ENCODE measurements at places on chromosomes 16 and 17.

DNA sequence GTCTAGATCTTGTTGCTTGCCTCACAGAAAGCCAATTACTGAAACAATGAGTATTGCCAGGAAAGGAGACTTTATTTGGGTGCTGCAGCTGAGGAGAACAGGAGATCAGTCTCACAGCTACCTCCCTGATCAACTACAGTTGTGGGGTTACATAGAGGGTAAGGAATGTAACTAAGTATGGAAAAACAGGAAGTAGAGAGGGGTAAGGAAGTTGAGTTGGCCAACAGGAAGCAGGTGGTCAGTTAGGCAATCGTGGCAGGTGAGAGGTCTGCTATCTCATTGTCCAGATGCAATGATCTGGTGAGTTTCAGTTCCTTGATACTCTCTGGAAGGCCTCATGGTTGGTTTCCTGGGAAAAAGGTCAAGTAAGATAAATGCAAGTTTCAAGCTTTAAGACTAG, 333.1 kb upstream of the GOT2 start:
- no peak for DNase-seq

- DNase-seq, result no peak
Observed at GRCh38 chr17:82402865-82403264, 15.3 kb upstream of the HEXD start.

DNA sequence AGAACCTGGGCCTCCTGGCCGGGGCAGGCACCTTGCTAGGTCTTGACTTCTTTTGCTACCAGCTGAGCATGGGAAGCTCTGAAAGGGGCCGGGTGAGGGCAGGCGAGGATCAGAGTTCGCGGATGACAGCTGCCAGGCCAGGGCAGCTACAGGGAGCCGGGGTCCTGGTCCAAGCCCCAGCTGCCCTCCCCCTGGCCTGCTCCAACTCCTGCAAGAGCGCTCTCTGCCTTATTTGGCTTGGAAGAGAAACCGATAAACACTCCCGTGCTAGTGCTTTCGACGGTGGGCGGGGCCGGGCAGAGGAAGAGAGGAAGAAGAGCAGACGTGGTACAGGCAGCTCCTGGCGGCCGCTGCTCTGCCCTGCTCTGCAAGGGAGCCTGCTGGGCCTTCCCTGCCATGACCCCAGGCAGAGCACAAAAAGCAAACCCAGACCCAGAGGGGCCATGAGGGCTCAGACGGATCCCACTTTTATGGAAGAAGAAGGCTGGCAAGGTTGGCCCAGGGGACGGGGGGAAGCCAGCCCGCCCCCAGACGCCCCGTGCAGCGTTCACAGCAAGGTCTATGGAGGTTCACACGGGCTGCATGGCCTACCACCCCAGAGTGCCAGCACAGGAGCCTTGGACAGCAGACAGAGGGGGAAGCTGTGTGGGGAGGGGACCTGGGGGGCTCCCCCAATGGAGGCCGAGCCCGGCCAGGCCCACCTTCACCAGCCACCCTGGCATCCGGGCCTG, 25.6 kb downstream of the PIEZO1 start:
- DNase-seq, result no peak

GRCh38 chr17:46059486-46059885, 60.4 kb downstream of the STH start:
- no peak for DNase-seq

DNA sequence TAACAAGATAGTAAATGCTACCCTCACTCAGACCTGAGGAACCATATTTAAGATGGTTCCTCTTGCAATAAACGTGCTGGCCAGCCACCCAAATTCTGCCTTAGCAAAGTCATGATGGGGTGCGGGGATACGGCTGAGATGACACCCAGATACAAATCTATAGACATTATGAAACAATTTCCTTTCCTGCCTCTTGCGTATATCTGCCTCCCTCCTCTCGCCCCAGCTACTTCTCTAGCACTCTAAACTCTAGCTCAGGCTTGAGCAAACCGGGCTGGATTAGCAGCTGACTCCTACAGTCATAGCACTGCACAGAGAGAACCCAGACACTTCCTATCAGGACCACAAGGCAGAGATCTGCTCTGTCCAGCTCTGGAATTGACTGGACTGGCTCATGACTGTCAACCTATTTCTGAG, 22.3 kb downstream of the CD300LF start:
- no peak for DNase-seq

- DNase-seq, result no peak
Observed at GRCh38 chr16:81099958-81100357, 3.8 kb upstream of the GCSH start.

DNA sequence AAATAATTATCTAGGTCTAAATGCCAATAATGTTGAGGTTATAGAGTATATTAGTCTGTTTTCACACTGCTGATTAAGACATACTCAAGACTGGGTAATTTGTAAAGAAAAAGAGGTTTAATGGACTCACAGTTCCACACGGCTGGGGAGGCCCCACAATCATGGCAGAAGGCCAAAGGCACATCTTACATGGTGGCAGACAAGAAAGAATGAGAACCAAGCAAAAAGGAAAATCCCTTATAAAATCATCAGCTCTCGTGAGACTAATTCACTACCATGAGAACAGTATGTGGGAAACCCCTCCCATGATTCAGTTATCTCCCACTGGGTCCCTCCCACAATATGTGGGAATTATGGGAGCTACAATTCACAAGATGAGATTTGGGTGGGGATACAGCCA, 2.9 kb upstream of the KATNB1 start:
- no peak for DNase-seq

- DNase-seq, result no peak
Observed at GRCh38 chr17:63542218-63542545, 8.1 kb upstream of the DCAF7 start.

DNA sequence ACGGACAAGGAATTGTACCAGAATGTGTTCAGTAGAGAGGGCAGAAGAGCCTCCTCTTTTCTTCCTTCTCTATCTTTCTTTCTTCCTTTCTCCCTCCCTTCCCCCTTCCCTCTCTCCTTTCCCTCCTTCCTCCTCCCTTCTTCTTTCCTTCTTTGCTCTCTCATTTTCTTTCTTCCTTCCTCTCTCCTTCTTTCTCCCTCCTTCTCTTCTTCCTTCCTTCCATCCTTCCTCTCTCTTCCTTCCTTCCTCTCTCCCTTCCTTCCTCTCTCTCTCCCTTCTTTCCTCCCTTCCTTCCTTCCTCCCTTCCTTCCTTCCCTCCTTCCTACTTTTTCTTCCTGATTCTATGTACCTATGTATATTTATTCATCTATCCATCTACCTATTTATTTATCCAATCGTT, 59.7 kb upstream of the SDK2 start:
- DNase-seq, result no peak

DNA sequence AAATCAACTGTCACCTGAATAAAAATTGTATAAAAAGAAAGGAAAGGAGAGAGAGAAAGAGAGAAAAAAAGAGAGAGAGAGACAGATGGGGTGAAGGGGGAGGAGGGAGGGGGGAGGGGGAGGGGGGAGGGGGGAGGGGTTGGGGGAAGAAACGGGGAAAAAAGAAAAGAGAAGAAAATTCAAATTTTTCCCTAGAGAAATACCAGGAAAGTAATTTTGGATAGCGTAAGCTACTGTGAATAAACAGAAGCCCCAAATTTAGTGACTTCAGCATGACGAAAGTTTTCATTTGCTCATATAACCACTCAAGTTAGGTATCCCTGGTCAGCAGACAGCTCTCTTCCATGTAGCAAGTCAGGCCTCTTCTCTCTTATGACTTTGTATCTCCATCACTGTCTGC, 289.4 kb upstream of the MYOCD start:
- no peak for DNase-seq

DNA sequence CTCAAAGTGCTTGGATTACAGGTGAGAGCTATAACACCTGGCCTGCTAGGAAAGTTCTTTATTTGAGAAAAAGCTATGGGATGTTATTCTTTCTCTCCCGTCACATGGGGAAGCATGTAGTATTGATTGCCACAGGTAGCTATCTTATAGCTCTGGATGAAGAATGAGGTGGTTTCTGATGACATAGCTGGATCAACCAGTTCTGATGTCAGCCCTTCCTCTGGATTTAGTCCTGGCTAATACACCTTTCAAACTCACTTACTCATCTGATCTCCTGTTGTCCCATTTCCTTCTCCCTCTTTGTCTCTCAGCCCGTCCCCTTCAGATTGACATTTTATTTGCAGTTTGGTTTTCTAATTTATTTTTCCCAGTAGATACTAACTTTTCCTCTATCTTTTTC, 14.1 kb upstream of the PPM1D start:
- no peak for DNase-seq

DNA sequence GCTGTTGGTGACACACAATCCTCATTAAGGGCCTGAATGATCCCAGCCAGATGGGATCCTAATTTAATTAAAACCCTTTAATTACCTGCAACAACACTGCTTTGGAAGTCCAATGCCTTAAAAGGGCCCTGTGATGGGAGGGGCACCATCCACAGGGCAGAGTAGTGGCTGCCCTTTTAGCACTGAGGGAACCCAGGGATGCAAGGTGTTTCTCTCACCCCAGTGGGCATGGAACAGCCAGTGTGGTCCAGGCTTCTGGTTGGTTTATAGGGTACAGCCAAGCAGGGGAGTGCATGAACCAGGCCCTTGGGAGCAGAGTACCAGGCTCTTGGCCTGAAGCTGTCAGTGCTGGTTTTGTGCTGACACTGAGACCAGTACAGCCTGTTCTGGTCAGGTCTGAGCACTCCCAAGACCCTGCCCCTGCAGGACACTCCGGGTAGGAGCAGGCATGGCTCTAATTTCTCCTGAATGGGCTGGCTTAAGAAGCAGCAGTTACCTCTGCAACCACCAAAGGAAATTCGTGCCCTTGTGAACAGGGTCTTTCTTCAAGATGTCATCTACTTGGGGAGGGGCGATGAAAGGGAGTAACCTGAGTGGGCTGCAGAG, 9.9 kb downstream of the NXPH3 start:
- DNase-seq, result no peak

- DNase-seq, result no peak
Observed at GRCh38 chr16:85552980-85553435, 60.1 kb upstream of the GSE1 start.
